ENCODE measurements at places on chromosomes 1 and 21.

DNA sequence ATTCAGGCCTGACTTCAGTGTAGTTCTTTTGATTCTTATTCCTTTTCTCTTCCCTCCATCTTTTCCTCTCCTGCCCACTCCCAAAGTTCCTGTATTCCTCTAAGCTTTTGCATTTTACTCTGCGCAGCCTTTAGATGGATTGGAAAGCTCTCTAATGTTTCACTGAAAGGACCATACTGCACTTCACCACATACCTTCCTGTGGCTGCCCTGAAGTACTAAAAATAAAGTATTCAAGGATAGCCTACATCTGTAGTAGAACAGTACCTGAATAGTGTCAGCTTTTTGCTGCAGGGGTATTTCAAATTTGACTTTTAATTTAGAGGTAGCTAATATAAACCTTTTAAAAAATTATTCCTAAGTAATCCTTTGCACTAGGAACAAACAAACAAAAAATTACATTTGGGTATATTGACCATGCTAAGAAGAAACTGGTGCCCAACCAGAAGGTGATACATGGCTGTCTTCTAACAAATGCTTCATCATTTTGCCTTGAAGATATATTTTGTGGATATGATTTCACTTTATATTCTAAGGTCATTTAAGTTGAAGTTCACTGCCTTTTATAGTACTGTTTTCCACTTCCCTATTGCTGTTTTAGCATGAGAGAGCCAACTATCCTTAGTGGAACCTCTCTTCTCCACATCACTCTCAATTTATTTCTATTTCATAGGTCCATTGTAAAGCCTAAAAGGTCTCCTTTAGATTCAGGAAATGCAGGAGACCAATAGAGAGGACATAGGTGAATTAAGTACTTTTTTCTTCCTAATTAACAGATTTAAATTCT is 22.8 kb downstream of the FAM20B start:
- DNase-seq, result no peak

GRCh38 chr1:4002741-4003140 is 102.7 kb upstream of the C1orf174 start:
- no peak for DNase-seq

GRCh38 chr1:116488071-116488470 is 82.8 kb downstream of the CD58 start:
- no peak for DNase-seq

GRCh38 chr1:156625436-156626078 is 6.3 kb downstream of the HAPLN2 start:
- DNase-seq, result peak; percentile 45

DNA sequence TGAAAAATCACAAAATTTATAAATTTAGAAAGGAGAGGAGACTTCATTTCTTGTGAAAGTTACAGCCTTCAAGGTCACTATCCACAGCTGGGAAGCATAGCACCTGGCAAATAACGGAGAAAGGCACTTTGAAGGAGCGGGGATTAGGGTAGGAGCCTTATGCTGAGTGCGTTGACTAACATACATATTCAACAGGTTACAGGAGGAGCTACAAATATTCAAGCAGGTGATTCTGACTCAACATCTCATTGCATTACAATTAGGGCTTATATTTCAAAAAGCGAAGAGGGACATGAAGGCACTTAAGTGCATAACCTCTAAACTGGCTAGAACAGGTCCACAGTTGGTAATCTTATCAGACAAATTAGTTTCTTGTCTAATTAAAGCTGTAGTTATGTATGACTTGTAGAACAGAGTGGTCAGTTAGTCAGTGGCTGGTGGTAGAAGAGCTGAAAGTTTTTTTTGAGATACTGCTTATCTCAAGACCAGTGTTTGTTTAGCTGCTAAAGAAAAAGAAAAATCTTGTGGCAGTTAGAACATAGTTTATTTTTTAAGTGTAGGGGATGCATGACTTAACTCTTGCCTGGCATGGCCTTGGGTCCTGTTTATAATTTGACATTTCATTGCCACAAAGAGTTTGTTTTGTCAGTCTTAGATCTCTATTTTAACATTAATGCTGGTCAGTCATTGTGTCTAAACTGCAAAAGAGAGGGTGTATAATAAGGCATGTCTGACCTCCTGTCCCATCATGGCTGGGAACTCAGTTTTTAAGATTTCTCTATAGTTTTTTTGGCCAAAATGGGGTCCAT is 311.5 kb downstream of the DUSP10 start:
- DNase-seq, result no peak

DNA sequence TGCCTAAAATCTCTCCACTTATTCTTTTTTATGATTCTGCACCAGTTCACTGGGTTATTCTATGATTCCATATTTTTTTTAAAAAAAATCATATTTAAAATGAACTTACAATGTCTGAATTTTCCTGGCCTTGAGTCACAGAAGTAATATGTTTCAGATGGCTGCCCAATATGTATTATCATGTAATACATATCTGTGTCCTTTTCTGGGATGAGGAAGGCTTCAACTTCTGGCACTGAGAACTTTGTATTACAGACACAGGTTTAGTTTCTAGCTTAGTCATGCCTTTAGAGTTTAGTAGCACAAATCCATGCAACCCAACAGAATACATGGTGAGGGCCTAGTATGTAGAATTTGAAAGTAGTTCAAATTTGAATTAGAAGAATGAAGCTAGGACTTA is 7.8 kb upstream of the HSD17B7 start:
- no peak for DNase-seq

- peak; percentile 71 for DNase-seq
Measured at GRCh38 chr1:109113590-109114341, at the start of gene ELAPOR1. TSS of gene ELAPOR1 (plus strand) at chr1:109114115. CDS start at chr1:109114184, 69 bp downstream.

DNA sequence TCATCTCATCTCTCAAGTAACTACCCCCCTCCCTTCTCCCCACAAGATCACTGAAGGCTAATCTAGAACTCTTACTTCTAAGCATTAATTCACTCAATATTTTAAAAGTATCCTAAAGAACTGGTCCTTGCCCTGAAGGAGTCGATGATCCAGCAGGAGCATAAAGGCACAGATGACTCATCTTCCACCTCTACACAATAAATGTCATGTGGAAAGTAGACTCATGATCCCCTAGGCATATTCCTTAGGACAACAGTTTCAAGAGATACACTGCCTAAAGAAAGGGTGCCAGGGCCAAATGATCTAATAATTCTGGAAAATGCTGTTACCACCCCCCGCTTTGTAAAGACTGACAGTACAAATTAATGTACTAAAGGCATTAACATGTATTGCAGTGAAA is 85.8 kb upstream of the DIRAS3 start:
- DNase-seq, result no peak

DNA sequence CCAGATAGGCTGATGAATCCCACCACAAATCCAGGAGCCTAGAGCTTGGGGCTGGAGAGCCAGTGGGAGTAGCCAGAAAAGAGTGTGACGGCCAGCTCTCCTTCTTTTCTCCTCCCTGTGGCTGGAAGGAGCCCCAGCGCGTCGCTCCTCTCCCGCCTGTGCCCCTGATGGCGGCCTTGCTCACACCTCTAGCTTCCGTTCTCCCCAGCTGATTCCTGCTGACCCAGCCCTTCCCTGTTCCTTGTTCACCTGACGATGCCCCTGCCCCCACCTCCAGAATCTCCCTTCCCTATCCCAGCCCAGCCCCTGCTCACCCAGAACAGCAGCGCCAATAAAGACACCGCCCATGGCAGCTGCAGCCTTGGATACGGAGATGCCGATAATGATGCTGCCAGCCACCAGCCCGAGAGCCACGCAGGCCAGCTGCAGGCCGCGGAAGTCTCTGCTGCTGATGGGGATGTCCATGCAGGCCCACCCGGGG is 656 bp downstream of the KNCN start:
- no peak for DNase-seq

- no peak for DNase-seq
Measured at GRCh38 chr1:223337174-223337869, 26.7 kb downstream of the SUSD4 start.

DNA sequence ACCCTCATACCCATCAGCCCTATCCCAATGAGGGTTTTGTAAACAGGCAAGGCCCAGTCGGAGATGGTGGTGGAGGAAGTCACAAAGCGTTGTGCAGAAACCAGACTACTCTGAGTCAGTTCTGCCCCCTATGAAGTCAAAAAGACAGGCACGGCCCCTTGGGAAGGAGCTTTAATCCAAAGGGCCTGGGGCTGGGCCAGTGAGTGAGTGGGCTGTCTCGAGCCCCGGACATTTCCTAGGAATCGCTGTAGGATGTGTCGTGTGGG is 442 bp upstream of the AHCYL1 start:
- no peak for DNase-seq

- DNase-seq, result no peak
Measured at GRCh38 chr1:1232208-1232795, at the start of gene B3GALT6. TSS of gene B3GALT6 (plus strand) at chr1:1232237. CDS start at chr1:1232279, 42 bp downstream.

GRCh38 chr1:211589782-211590721 is 11.1 kb upstream of the SLC30A1 start:
- no peak for DNase-seq

DNA sequence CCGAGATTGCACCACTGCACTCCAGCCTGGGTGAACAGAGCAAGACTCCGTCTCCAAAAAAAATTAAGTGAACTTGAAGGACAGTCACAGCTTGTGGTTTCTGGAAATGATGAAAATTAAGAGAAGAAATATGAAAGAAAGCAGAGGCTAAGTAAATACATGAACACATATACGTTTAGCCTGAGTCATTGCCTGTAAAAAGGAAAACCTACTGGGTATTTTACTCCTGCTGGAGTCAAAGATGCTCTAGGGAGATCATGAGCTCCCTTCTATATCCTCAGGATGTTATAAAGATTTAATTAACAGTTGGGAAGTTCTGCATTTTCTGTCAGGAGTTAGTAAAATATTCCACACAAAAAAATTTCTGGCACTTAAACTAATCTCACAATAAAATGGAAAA is 43.5 kb upstream of the TTC39A start:
- no peak for DNase-seq

DNA sequence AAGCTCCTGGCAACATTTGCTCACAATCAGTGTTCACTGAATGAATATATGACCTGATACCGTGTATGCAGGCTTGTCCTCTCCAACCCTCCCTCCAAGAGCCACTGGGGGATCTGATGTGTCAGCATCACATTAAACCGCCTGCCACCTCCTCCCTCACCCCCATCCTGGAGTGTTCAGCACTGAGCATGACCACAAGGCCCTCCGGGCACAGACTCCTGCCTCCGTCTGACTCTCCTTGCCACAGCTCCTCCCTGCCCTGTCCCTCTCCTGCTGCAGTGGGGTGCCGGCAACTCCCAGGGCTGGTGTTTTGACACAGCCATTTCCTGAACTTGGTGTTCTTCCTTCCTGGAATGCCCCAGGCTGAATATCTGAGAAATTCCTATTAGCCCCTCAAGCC is 136.7 kb downstream of the FCRL5 start:
- DNase-seq, result no peak

GRCh38 chr1:62175568-62176179 is 19.0 kb upstream of the L1TD1 start:
- DNase-seq, result no peak

- DNase-seq, result no peak
Measured at GRCh38 chr1:154342836-154343472, 17.6 kb downstream of the ATP8B2 start.

DNA sequence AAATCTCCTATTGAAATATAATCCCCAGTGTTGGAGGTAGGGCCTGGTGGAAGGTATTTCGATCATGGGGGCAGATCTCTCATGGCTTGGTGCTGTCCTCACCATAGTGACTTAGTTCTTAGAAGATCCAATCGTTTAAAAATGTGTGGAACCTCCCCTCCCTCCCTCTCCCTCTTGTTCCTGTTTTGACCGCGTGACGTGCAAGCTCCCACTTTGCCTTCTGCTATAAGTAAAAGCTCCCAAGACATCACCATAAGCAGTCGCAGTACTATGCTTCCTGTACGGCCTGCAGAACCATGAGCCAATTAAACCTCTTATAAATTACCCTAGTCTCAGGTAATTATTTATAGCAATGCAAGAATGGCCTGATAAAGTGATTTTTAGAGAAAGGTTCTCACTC is 10.9 kb upstream of the RGS2 start:
- no peak for DNase-seq

DNA sequence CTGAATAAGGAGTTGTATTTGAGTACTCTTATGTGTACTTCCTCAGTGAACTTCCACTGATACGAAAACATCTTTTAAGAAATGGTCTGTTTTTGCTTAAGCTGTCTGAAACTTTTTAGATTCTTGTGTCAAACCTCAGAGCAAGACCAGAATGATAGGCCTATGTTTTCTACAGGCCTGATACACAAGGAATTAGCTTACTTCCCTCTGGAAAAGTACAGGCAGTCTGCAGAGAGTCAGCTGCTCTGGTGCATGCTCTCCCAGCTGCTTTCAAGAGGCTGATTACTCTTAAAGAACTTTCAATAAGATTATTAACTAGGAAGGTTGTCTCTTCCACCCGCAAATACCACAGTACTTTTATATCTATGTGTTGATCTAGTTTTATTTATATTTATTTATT is 9.5 kb downstream of the SNX27 start:
- DNase-seq, result no peak

GRCh38 chr1:171644805-171645483 is 7.5 kb downstream of the MYOC start:
- DNase-seq, result peak; percentile 22

GRCh38 chr1:1073743-1074587 is at the start of gene RNF223:
TSS of gene RNF223 (minus strand) at chr1:1074306. CDS start at chr1:1072566, 1,740 bp downstream.
- DNase-seq, result no peak

GRCh38 chr1:190936337-190936736 is 458.7 kb upstream of the BRINP3 start:
- DNase-seq, result no peak

- peak; percentile 75 for DNase-seq
Measured at GRCh38 chr1:226679853-226680516, 59.1 kb downstream of the ITPKB start.

- DNase-seq, result no peak
Measured at GRCh38 chr1:176904057-176904751, 260.3 kb downstream of the ASTN1 start.

- no peak for DNase-seq
Measured at GRCh38 chr1:67844988-67845387, 11.7 kb upstream of the GNG12 start.

DNA sequence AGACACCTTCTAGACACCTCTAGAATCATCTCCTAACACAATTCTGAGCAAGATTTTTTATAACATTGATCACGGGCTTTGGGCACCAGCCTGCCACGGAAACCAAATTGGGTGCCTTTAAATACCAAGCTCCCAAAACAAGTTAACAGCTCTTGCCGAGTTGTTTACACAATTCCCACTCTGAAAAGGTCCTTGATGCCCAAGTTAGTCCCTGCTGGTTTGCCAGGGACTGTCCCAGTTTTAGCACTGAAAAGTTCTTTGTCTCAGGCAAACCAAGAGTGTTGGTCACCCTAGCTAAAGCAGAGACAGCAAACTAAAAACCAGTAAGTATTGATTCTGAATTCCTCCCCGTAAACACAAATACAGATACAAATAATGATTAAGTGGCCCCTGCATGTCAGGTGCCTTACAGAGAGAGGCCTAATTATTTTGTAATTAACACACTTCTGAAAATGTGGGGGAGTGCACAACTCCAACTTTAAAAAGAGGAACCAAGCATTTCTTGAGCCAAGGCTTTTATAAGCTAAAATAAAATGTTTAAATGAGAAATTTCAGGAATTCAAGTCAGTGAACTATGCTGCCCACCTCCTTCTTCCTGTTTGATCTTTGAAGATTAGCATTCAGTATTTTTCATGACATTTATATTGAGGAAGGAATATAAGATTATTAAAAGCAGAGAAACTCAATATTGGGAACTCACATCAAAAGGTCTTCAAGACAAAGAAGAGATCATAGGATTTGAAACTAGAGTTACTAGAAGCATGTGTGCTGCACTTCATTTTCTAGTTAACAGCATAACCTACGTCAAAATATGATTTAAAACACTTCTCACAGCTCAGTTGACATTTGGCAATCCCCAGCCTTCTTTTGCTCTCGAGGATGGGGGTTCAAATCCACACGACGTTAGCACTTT is 9.0 kb upstream of the UBE2U start:
- no peak for DNase-seq

GRCh38 chr1:924656-925560 is 1.2 kb downstream of the SAMD11 start:
- DNase-seq, result no peak
